ENCODE measurements at places on chromosomes 2 and 18.
A peak's percentile ranks its signal among the peaks of the same experiment; 100 is the strongest.

DNA sequence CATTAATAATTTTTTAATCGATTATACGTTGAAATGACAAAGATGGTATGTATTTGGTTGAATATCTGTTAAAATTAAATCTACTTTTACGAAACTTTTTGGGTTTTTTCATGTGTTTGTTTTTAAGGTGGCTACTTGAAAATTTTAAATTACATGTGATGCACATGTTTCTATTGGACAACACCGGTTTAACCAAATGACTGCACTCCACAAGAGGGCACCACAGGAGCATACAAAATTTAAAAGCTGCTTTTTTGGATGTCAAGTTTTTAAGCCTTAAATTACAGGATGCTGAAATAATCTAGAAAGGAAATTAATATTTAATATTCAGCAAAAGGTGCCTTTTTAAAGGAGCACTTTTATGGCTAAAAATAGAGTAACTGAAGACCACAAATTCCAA is 98.7 kb downstream of the ACVR1 start:
- DNase-seq: no peak

- no peak for DNase-seq
Measured at GRCh38 chr18:68607852-68608251, 107.1 kb downstream of the TMX3 start.

DNA sequence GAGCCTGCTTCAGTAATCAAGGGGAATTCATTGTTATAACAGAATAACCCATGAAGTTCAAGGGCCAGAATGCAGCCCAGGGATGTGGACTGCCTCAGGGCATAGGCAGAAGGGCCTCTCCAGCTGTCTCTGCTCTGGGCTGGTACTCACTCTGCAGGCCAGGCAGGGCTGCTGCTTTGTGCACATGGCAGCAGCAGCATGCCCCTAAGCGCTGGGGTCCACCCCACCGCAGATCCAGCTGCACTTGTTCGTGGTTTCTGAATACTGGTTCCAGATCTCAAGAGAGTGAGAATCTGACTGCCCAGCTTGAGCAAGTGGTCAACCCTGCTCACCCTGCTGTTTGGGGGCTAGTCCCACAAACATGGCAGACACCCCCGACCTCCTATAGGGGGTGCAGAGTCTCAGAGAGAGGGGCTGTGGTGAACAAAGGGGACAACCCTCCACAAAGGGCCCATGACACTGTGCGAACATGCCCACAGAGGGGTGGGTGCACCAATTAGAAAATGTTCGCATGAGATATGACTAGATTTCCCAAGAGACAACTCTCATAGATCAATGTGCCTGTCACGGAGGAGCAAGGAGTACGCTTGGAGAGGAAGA is 87.3 kb downstream of the ACTR3 start:
- no peak for DNase-seq

DNA sequence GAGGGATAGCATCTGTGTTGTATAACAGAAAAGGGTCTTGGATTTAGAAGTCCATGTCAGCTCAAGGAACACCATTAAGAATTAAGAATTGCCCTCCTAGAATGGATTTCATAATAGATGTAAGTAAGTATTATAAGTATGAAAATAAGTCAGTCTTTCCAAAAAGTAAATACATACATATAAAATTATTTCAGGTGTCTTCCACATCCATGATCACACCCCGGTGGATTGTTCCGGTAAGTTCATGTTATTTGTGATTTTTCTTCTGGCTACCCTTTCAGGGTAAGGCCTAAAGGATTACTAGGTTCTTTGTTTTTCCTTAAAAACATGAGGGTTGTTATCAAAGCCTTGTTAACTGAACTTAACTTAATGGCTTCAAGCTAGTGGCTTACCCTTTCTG is 55.9 kb downstream of the TMEM185B start:
- DNase-seq: no peak

- no peak for DNase-seq
Measured at GRCh38 chr2:168252976-168253375, 5.6 kb upstream of the STK39 start.

DNA sequence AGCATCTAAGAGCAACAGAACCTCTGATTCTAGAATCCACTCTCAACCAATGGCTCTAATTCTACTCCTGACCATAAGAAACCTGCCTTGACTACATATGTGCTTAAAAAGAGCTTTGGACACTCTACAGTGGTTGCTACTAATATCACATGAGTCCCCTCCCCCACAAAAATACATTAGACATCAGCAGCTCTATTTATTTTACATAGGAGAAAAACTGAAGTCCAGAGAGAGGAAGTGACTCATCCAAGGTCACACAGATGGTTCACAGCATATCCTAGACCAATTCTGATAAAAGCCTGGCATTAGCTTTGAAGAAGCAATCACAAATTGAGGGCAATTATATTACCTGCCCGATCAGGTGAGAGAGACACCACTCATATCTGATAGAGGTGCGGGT is 49.8 kb downstream of the ALK start:
- DNase-seq: no peak

- peak; percentile 36 for DNase-seq
Measured at GRCh38 chr2:74201196-74201595, 2.8 kb downstream of the MTHFD2 start.

DNA sequence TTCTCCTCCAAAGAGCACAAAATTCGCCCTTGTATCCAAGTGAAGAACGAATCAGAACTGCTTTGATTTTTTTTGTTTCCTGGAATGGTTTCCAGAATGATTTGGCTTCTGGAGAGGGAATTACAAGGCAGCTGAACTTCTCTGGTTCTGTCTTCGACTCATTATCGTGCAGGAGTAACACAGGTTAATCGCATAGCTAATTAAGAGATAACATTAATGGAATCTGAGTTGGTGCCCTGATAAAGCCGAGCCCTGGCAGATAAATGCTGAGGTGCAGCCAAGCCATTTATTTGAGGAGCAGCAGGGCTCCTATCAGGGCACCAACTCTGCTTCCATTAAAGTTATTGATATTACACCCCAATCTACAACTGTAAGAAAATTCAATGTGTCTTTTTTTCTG is 433.7 kb downstream of the ZNF521 start:
- no peak for DNase-seq

GRCh38 chr2:10419553-10420257 is 28.4 kb downstream of the ODC1 start:
- no peak for DNase-seq

DNA sequence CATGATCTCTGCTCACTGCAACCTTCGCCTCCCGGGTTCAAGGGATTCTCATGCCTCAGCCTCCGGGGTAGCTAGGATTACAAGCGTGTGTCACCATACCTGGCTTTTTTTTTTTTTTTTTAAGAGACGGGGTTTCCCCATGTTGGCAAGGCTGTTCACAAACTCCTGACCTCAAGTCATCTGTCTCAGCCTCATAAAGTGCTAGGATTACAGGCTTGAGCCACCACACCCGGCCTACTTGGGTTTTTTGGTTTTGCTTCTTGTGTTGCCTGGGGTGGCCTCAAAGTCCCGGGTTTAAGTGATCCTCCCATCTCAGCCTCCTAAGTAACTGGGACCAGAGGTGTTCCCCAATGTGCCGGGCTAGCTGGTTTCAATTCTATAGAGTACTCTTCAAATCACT is 64.6 kb downstream of the NAPG start:
- no peak for DNase-seq

DNA sequence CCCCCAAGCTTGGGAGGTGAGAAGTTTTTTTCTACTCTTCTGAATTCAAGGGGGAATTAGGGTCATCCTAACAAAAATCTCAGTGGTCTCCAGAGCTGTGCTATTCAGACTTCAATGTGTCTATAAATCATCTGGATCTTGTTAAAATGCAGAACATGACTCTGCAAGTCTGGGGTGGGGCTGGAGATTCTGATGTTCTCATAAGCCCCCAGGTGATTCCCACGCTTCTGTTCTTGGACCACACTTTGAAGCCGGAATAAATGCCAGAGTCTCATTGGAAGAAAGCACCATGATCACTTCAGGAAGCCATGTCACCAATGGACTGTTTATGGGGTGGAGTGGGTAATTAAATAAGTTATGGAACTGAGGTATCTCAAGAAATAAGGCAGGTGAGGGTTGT is 22.2 kb upstream of the SLC16A14 start:
- DNase-seq: no peak

DNA sequence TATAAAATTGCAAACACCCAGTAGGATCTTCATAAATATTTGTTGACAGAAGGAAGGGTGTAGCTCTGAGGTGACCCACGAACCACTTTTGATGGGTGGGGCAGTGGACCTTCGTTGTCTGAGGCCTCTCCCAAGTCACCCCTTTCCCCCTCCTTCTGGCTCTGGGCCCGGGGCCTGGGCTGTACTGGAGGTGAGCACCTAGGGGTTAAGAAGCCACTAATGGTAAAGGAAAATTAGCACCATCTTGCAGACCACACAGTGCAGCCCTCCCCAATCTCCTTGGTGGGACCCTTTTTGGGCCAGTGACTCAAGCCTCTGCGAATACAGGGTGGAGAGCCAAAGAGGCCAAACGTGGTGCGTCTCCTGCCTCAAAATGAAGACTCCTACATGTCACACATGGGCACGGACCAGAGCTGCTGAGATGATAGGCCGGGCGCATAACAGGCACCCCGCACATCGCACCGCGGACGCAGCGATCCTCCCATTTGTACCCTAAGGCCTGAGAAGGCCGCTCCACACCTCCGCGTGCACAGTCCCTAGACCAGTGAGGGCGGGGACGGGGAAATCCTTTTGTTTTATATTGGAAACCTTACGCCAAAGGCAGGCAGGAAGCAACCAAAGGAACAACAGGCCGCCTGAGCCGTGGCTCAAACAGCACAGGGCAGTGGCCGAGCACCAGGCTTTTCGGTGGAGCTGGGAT is 31.9 kb upstream of the ATP6V1B1 start:
- DNase-seq: no peak

DNA sequence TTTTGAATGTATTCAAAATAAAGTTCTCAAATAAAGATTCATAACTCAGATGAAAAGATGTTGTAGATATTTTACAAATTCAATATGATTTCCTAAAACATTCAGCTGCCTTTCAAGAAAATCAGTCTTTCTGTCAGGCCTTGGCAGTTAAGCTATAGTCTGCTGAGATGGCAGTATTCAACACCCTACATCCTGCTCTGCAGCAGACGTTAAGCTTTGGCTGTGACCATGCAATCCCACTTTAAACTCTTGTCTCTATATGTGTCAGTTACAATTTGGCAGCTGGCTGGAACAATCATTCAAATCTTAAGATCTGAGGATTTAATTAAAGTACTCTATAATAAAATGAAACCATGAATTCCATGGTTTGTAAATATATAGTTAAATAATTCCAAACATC is 567.3 kb upstream of the ZNF804A start:
- DNase-seq: no peak

DNA sequence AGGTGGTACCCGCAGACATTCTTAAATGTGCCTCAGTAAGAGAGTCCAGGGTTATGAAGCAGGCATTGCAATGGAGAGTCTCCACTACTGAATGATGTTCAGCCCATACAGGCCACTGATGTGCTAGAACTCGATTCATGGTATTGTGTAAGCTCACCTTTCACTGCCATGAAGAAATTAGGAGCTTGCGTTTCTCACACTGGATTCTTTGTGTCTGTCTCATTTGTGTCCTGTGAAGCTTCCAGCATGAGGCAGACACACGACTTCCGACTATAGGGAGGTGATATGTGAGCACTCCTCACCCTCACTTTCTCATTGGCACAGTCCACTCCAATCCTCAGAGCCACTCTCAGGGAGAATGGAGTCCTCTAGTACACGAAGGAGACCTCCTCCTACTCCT is 677.4 kb upstream of the RAB6C start:
- DNase-seq: no peak

- no peak for DNase-seq
Measured at GRCh38 chr2:202196727-202197126, 41.7 kb downstream of the SUMO1 start.

GRCh38 chr2:141959016-141959415 is 171.8 kb downstream of the LRP1B start:
- no peak for DNase-seq

DNA sequence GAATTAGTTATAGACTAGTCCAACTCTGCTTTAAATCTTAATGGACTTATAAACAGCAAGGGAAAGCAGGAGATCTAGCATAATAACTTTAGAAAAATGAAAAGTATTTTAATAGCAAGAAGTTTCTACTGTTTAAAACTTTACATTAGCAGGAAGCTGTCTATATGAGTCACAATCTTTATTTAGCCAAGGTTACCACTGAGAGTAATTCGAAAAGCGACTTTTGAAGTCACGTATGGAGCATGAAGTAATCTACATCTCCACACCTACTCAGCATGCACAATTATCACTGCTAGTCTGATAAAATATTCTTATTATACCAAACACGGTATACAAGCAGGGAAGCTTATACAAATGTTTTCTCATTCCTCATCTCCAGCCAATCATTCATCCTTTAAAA is 515.4 kb upstream of the SOX11 start:
- DNase-seq: no peak

DNA sequence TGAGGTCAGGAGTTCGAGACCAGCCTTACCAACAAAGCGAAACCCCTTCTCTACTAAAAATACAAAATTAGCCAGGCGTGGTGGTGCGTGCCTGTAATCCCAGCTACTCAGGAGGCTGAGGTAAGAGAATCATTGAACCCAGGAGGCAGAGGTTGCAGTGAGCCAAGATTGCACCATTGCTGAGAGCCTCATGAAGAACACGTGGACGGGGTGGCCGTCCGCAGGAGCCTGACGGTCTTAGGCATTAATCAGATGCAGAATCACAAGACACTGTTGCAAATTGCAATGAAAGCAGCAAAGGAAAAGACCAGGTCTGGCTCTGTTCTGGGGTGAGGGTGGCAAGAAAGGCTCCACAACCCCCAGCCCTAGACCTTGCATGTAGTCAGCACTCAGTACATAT is 104.0 kb upstream of the SLC66A3 start:
- peak; percentile 53 for DNase-seq

- no peak for DNase-seq
Measured at GRCh38 chr2:164066095-164066494, 330.3 kb upstream of the FIGN start.

DNA sequence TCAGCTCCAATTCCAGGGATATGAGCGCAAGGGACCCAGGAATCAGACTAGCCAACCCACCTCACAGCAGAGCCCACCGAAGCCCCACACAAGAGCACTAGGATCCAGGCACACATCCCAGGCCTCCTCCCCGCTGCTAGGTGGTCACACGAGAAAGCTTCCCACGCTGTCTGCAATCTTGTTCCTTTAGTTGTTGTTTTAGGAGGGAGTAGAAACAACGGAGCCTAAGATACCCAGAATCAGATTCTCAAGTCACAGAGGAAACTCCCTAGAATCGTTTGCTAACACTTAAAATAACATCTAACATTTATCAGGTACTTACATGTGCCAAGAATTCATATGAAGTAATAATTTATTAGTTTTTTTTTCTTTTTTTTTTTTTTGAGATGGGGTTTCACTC is 9.7 kb upstream of the ATL2 start:
- no peak for DNase-seq

- DNase-seq: no peak
Measured at GRCh38 chr2:177593402-177593801, 200.8 kb downstream of the AGPS start.

All from osteocyte (in vitro differentiated cells).